Right lung (tissue), 10 donors: ENCODE measurements at places on chromosomes 6 and 20. TPM values are rescaled to one million over a fixed set of nuclear protein-coding genes. Genes with fewer than 3 reads are reported as not detected.
A peak's percentile ranks its signal among the peaks of the same experiment; 100 is the strongest.

DNA sequence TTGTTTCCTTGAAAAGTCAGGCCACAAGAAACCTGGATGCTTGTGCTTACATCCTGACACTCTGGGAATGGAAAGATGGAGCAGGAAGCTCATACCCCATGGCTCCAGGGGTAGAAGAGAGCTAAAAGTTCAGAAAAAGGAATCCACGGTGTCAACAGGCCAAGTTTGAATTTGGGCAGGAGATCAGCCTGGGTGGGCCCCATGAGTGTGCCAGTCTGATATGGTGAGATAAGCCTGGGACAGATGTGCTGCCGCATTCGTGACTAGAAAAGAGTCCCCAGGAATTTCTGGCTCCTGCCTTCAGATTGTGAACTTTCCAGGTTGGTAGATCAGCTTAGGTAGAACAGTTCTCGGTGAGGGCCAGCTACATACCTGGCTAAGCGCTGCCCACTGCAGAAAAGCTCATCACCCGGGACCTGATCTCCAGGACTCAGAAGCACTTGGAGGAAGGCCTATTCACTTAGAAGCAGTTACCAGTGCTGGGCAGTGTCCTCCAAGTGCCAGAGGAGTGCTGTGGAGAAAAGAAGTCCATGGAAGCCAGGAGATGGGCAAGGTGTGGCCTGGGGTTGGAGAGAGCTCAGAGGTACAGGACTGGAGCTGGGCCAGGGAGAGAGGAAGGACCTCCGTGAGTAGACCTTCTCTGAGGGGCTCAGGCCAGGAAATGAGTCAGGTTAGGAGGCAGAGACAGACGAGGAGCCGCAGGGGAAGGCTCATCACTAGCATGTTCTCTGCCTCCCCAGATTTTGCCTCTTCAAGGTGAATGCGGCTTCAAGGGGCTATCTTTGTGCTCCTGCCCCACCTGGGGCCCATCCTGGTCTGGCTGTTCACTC, at the start of gene TSPO2:
TSPO2 (plus strand) TSS at position 242 of the 830 bp plus-strand sequence; CDS start at position 761, 519 bp downstream.
- no peak for DNase-seq

DNA sequence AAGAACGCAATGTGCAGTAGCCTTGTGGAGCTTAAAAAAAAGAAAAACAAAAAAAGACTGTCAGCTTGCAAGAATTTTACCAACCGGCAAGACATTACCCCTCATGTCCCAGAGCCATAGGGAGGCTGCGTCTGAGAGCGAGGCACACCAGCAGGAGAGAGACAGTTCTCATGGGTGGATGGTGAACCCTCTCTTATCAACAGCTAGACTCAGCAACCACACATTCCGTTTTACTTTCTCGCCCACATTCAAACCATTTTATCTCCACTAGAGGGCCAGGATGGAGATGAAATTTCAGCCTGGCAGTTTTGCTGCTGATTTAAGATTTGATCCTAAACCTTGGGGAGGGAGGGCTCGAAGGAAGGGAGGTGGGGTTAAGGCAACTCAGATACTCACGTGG, 247.0 kb downstream of the ATXN1 start:
- no peak for DNase-seq

DNA sequence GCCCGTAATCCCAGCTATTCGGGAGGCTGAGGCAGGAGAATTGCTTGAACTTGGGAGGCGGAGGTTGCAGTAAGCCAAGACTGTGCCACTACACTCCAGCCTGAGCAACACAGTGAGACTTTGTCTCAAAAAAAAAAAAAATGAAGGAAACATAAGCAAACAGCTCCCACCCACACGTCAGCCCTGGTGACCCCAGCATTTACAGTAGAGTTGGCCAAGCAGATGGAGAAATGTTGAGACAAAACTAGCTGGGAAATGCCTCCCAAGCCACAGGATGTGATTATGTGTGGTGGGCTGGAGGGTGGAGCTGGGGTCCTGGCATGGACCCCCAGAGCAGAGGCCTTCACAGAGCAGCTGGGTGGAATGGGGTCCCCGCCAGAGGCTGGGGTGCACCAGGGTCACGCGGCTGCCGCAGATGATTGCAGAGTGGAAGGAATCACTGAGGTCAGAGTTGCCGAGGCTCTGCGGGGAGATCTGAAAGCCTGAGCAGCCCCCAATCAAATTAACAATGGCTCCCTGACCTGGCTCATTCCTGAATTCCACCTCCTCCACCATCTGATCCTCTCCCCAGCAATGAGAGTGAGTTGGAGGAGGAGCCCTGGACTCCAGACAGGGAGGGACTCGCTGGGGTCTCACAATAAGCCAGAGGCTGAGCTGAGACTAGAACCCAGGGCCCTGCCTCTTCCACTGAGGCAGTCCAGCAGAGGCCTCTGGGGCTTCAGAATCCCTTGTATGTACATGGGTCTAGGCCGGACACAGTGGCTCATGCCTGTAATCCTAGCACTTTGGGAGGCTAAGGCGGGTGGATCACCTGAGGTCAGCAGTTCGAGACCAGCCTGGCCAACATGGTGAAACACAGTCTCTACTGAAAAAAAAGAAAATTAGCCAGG, 34.7 kb upstream of the TGM2 start:
- DNase-seq, result no peak

DNA sequence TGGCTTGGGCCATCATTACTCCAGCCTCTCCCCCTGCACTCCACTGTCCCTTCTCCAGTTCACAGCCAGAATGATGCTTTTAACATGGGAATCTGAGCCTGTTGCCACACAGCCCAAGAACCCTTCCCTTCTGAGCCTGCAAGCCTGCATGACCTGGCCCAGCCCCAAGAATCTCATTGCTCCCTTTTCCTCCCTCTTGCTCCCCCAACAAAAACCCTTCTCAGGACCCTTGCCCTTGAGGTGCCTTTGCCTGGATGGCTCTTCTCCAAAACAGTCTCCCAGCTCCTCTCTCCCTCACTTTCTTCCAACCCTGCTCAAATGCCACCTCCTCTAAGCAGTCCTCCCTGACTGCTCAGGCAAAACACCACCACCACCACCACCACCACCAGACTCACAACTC, 157.2 kb downstream of the ANKRD60 start:
- DNase-seq, result peak; percentile 18

DNA sequence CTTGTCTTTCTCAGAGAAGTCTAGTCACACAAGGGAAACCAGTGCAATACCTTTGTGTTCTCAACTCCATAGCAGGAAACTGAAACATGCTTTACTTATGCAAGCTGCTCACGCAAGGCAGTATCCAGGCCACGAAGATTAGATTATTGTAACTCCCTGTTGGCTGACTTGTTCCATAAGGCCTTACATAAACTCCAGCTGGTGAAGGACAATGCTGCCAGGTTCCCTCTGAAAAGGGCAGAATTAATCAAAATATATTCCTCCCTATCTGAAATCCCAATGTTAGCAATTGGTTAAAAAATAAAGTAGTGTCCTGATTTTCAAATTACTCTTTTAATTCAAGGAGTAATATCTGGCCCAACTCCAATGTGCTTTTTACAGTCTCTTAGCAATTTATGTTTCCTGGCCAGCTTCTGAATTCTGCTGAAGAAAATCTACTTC, 966.6 kb downstream of the HACE1 start:
- peak; percentile 72 for DNase-seq

DNA sequence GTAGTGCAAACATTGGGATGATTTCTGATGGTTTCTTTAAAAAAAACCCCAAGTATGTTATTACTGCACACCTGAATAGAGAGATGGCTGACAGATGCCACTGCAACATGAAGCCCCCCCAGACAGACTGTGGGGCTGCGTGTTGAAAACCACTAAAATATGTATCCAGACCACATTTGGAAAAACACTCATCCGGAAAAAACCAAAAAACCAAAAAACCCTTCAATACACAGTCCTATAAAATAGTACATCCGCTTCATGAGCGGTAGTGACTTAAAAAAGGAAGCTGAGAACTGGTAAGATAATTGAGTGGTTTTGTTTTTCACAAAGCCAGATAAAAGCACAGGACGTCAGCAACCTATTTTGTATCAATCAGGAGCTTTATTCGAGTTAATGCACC, 47.1 kb upstream of the EDN3 start:
- no peak for DNase-seq

GRCh38 chr20:48310305-48310704, 517.5 kb downstream of the PREX1 start:
- no peak for DNase-seq

The C2 gene
- 6.2 TPM for polyA plus RNA-seq

The DOK5 gene
- polyA plus RNA-seq, result 2.8 TPM

The DPPA5 gene
- polyA plus RNA-seq, result not detected
